ENCODE measurements at places on chromosomes 7 and 10. TPM values are rescaled to one million over a fixed set of nuclear protein-coding genes. Genes with fewer than 3 reads are reported as not detected.

- no peak overlapping the region for H3K4me3 ChIP-seq
- no peaks in the 10 kb centered on the region for H3K27me3 ChIP-seq
- H3K27ac ChIP-seq, result no peak overlapping the region
Measured at GRCh38 chr10:114881417-114881816, 56.6 kb upstream of the TRUB1 start.

GRCh38 chr10:48274636-48275035 lies at the start of gene FRMPD2:
Gene FRMPD2, minus strand, starts transcription at chr10:48274696. Its CDS starts 129 bp downstream, at chr10:48274567.
- no peak within 1 kb of the TSS for H3K4me3 ChIP-seq

GRCh38 chr7:133699386-133699785 lies 427.8 kb upstream of the LRGUK start:
- H3K27ac ChIP-seq, result no peak overlapping the region
- no peaks in the 10 kb centered on the region for H3K36me3 ChIP-seq
- no peaks in the 10 kb centered on the region for H3K27me3 ChIP-seq

GRCh38 chr7:90655566-90655965 lies 59.4 kb downstream of the CDK14 start:
- no peaks in the 10 kb centered on the region for H3K36me3 ChIP-seq
- H3K4me1 ChIP-seq, result no peaks in the 10 kb centered on the region
- no peak overlapping the region for H3K27ac ChIP-seq
- H3K27me3 ChIP-seq, result no peaks in the 10 kb centered on the region

Gene FAM200A
- 4.7 TPM for total RNA-seq

GRCh38 chr7:67743501-67743900 lies 746.9 kb downstream of the TYW1 start:
- no peak for DNase-seq
- no peak overlapping the region for H3K27ac ChIP-seq
- no peaks in the 10 kb centered on the region for H3K36me3 ChIP-seq
- no peaks in the 10 kb centered on the region for H3K4me1 ChIP-seq

DNA sequence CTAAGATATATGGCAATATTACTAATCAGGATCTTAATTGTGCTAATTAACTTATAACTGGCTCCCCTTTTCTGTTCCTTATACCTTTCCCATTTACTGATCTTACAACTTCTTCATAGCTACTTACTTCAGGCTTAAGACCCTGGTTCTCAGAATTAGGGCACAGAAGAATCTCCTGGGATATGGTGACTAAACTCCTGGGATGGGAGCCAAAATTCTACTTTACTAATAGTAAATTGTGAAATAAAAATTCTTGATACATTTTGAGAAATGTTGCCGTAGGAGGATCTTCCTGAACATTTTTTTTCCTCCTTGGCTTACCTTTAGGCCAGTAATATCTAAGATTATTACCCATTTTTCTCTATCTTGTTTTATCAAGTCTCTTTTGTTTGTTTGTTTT lies 309.5 kb downstream of the ATRNL1 start:
- H3K4me3 ChIP-seq, result no peak overlapping the region
- H3K27ac ChIP-seq, result no peak overlapping the region
- H3K4me1 ChIP-seq, result no peaks in the 10 kb centered on the region
- no peaks in the 10 kb centered on the region for H3K36me3 ChIP-seq

Gene FBXL13
- total RNA-seq, result 1.0 TPM

Gene FIGNL1
- total RNA-seq, result 28.1 TPM

Gene TRIL
- not detected for total RNA-seq

- H3K4me1 ChIP-seq, result no peaks in the 10 kb centered on the region
- no peak overlapping the region for H3K4me3 ChIP-seq
- peaks cover 9% of the 10 kb centered on the region for H3K27me3 ChIP-seq
- H3K27ac ChIP-seq, result no peak overlapping the region
Measured at GRCh38 chr7:45183711-45184210, 26.2 kb downstream of the RAMP3 start.

Gene GOLGA7B
- 1.0 TPM for total RNA-seq

GRCh38 chr7:24472093-24472492 lies 101.2 kb upstream of the PALS2 start:
- DNase-seq, result no peak
- no peaks in the 10 kb centered on the region for H3K36me3 ChIP-seq
- H3K27me3 ChIP-seq, result no peaks in the 10 kb centered on the region
- no peak overlapping the region for H3K4me3 ChIP-seq
- H3K27ac ChIP-seq, result no peak overlapping the region

DNA sequence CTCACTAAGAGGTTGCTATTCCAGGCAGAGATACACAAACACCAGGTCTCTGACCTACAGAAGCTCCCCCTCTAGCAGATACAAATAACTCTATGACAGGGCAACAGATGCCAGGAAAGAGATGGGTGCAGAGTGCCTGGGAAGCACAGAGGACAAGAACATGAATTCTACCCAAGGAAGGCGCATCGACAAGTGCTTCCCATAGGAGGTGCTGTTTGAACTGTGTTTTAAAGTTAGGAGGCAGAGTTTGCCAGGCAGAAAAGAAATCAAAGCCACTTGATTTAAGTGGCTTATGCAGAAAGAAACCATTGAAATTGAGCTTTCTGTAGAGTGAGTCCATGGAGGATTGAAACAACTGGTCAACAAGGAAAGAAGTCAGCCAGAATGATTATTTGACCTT lies 35.3 kb upstream of the EGR2 start:
- H3K27me3 ChIP-seq, result no peaks in the 10 kb centered on the region
- H3K4me1 ChIP-seq, result no peaks in the 10 kb centered on the region
- no peak overlapping the region for H3K4me3 ChIP-seq
- no peak overlapping the region for H3K27ac ChIP-seq

DNA sequence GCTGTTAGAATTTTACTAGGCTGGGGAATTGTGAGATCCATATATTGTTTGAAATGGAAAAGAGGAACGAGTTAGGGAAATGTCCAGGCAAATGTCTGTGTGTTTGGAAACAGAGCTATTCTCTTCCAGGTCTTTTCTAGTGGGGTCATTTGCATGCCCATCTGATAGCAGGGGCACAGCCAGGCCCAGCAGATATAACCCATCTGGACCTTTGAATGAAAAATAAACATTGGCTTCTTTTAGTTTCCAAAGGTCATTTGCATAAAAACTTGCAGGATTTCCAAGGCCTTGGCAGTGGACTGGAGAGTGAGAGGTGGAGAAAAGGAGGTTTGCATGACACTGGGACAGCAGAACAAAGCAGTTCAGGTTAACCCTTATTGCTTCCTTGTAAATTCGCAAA lies 188.0 kb upstream of the GPR26 start:
- H3K4me3 ChIP-seq, result no peak overlapping the region
- no peak overlapping the region for H3K27ac ChIP-seq
- no peak for DNase-seq
- H3K27me3 ChIP-seq, result peaks cover 8% of the 10 kb centered on the region

- DNase-seq, result no peak
- H3K27me3 ChIP-seq, result no peaks in the 10 kb centered on the region
- peaks cover 5% of the 10 kb centered on the region for H3K36me3 ChIP-seq
- peak overlapping the region; percentile 9 for H3K27ac ChIP-seq
- peaks cover 29% of the 10 kb centered on the region for H3K4me1 ChIP-seq
- no peak overlapping the region for H3K4me3 ChIP-seq
Measured at GRCh38 chr10:72334825-72335393, 19.8 kb downstream of the DNAJB12 start.

Gene SMIM30
- total RNA-seq, result 55.8 TPM

- no peak overlapping the region for H3K4me3 ChIP-seq
- no peak overlapping the region for H3K27ac ChIP-seq
- DNase-seq, result no peak
- no peaks in the 10 kb centered on the region for H3K27me3 ChIP-seq
- H3K36me3 ChIP-seq, result no peaks in the 10 kb centered on the region
Measured at GRCh38 chr7:65225422-65226006, 148.1 kb upstream of the ZNF92 start.

Gene C1QL3
- not detected for total RNA-seq

DNA sequence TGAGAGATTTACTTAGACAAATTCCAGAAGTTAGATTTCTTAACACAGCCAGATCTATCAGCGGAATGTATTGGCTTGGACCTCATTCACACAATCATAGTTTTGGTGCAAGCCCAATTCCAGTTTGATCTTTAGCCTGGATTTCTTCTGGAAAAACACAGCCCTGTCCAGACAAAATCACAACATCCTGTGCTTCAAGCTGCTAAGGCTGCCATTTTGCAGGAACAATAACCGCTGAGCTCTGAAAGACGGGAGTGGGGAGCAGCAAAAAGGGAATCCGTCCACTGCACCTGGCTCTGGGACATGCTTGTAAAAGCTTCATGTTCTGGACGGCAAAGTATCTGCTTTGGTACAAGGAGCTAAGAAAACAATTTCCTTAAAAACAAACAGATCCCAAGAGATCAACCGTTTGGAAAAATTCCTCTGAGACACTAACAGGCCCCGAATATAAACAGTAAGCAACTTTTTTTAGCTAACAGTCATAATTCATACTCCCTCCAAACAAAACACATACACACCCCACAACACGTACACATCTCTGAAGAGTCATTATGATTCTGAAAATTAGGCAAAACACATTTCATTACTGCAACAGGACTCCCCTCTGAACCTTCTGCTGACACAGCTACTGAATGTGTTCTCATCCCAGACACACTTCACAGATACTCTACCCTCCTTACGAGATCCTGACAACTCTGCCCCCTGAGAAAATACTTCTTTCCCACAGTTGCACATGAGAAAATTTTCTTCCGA lies 32.4 kb downstream of the ITIH5 start:
- H3K27ac ChIP-seq, result no peak overlapping the region
- no peaks in the 10 kb centered on the region for H3K36me3 ChIP-seq
- H3K4me3 ChIP-seq, result no peak overlapping the region
- no peaks in the 10 kb centered on the region for H3K4me1 ChIP-seq
- no peak for DNase-seq

- H3K27ac ChIP-seq, result peak overlapping the region; percentile 89
- H3K4me3 ChIP-seq, result peak overlapping the region; percentile 78
- H3K27me3 ChIP-seq, result no peaks in the 10 kb centered on the region
- H3K4me1 ChIP-seq, result peaks cover 16% of the 10 kb centered on the region
Measured at GRCh38 chr7:32892521-32893206, 1.1 kb upstream of the KBTBD2 start.

GRCh38 chr7:153832160-153832559 lies 220.0 kb upstream of the DPP6 start:
- no peaks in the 10 kb centered on the region for H3K4me1 ChIP-seq
- H3K27ac ChIP-seq, result no peak overlapping the region
- no peaks in the 10 kb centered on the region for H3K27me3 ChIP-seq
- no peak for DNase-seq
- H3K4me3 ChIP-seq, result no peak overlapping the region

- H3K4me1 ChIP-seq, result peaks cover 3% of the 10 kb centered on the region
- no peaks in the 10 kb centered on the region for H3K36me3 ChIP-seq
- H3K27ac ChIP-seq, result no peak overlapping the region
- H3K4me3 ChIP-seq, result no peak overlapping the region
Measured at GRCh38 chr10:132142396-132143161, 44.2 kb upstream of the DPYSL4 start.

- H3K4me1 ChIP-seq, result no peaks in the 10 kb centered on the region
- no peak for DNase-seq
- no peak overlapping the region for H3K27ac ChIP-seq
- H3K27me3 ChIP-seq, result no peaks in the 10 kb centered on the region
- no peak overlapping the region for H3K4me3 ChIP-seq
Measured at GRCh38 chr10:69911613-69912528, 110.2 kb downstream of the COL13A1 start.

Gene UPK3B
- 2.3 TPM for total RNA-seq

DNA sequence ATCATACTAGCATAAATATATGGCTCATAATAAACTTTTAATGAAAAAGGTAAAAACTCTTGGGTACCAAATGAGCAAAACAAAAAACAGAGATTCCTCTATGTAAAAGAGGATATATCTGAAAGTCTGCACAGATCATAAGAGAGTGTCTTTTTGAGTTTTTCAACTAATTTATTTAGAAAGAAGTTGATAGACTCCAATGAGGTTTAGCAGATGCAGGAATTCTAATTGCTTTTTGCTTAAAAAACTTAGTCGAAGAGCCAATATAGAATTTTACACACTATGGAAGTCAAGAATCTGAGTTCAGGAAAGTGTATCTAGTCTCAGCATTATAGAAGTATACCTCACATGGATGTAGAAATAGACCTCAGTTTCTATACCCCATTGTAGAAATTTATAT lies 3.4 kb upstream of the MLLT10 start:
- peak overlapping the region; percentile 91 for H3K27ac ChIP-seq
- H3K4me3 ChIP-seq, result no peak overlapping the region
- H3K36me3 ChIP-seq, result no peaks in the 10 kb centered on the region
- no peaks in the 10 kb centered on the region for H3K27me3 ChIP-seq
- DNase-seq, result no peak

Gene COBL
- total RNA-seq, result 19.3 TPM

Gene BPGM
- total RNA-seq, result 10.0 TPM

Gene MRPL32
- 47.5 TPM for total RNA-seq

Measured in HCT116 (cell line).